ENCODE measurements at places on chromosomes 1 and 21.

- no peak for DNase-seq
Observed at GRCh38 chr1:224851848-224852261, 77.6 kb upstream of the DNAH14 start.

- DNase-seq = no peak
Observed at GRCh38 chr1:81695741-81696140, 105.0 kb upstream of the ADGRL2 start.

DNA sequence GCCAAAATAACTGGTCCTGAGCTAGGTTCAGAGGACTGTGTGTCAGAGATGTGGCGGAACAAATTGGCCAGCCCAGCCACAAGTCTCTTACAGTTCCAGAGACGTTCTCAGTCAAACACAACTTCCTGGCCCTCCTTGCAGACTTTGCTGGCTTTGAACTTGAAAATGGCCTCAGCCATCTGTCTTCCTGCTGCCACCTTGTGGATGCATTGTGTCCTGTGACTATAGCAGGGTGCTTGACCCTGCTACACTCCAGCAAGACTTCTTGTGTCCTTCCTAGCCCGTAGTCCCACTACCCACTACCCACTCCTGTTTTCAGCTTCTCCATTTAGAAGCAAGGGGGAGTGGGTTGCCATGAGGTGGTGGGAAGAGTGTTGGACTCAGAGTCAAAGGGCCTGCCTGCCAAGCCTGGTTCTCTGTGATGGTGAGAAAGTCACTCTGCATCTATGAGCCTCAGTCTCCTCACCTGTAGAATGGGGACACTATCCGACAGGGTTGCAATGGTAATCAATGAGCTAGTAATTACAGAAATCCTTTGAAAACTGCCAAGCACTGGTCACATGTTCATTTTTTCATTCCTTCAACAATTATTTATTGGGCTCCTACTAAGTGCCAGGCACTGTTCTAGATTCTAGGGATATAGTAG, 109.9 kb downstream of the IGSF21 start:
- no peak for DNase-seq

- DNase-seq = no peak
Observed at GRCh38 chr1:58824753-58825389, 41.0 kb upstream of the JUN start.

DNA sequence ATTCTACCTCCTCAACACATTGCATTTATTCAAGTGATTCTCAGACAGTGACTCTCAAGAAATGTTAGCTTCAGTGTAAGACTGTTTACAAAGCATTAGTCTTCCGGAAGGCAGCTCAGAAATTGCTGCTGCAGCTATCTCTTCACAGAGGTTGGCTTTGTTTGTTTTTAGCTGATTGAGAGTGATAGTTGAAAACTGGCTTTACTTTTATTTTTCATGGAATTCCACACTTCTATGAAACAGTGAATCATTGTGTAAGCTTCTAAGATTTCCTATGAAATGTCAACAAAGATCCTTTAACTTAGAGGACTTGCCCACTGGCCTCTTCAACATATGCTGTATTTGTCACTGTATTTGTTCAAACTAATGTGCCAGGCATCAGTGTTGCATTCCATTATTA, 121.3 kb downstream of the TNNI3K start:
- no peak for DNase-seq

DNA sequence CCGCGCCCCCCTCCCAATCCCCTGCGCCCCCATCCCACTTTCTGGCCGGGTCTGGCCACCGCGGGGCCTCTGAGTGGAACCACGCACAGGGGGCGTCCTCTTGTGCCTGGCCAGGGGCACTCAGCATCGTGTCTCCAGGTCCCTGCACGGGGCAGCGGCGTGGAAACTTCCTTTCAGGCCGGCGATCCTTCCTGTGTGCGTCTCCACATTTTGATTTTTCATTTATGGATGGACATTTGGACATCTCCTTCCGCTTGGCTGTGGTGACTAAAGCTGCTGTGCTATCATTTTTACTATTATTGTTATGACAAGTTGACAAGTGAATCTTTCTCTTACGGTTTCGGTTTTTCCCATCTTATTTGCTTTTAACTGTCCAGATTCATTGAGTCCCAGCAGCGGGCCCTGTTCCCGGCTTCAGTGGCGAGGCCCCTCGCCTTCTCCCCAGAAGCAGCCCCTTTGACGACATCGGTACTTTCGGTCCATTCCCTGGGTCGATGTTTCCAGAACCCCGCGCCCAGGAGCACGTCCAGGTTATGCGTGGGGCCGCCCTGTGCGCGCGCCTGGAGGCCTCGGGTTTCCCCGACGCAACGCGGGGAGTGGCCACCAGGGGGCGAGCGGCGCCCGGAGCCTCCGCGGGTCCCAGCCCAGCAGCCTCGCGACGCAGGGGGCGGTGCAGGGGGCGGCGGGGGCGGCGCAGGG, 12.4 kb upstream of the SLC19A1 start:
- peak; percentile 90 for DNase-seq

DNA sequence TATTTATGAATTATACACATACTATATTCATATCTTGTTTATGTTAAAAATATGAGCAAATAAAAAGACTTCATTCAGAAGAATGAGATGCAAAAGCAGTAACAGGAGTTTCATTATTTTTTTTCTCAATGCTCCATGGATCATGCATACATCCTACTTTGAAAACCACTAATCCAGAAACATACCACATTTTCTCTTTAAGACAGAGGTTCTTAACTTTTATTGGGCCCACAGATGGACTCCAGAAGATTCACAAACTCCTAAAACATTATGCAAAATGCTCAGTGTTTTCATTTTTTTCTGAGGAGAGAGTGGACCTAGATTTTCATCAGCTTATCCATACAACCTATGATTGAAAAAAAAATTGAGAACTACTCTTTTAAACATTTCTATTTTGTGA, 227.8 kb downstream of the DNM3 start:
- DNase-seq = no peak

DNA sequence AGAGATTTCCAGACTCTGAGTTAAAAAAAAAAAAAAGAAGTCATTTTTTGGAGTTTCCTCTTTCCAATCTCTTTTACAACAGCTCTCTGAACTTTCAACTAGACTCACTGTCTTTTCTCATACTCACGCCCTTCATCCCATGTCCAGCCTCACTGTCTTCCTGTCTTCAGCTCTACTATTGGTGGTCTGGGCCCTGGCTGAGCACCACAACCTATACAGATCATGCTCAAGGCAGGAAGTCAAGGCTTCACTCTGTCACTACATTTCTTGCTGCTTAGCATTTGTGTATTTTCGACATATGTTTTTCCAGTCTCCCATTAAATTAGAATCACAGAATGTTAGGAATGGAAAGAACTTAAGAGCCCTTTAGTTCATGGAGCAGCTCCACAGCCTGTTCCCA, 106.4 kb upstream of the PPP2R5A start:
- DNase-seq = no peak

DNA sequence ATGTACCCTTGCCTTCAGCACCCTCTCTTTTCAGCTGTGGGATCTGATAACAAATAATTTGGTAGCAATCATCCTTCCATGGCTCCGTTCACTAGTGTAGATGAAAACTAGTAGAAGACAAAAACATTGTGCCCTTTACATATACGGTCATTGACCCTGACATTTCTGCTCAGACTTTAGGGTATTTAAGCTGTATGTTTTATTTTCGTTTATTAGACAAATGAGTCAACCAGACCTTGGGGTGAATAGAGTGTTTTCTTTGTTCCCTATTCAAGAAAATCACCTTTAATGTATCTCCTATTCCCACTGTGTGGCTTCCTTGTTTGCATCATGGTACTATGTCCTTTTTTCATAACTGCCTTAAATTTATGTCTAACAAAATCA, 187.3 kb downstream of the VAV3 start:
- no peak for DNase-seq

DNA sequence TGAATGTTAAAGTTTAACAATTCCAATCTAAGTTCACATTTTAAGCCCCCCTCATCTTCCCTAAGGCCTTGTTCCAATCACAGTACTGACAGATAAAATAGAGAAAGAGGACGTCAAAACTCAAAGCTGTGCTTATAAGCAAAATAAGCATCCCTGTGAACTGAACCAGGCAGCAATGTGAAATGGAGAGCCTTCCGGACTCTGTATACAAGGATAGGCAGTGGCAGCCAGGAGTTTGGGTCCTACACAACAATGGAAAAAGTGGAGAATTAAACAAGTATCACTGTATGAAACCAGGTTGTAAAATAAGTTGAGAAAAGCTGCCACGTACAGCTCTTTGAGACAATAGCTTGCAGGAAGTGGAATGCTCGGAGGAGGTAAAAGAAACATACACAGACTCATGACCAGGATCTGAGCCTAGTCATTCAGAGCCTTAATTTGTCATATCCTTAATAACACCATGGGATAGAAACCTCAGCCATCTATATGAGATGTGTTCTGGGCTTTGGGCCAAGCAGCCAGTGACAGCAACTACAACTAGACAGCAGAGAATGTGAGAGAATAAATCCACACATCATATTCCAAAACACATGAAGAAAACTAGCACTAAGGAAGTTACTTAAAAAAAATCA, 55.2 kb upstream of the PALMD start:
- no peak for DNase-seq

DNA sequence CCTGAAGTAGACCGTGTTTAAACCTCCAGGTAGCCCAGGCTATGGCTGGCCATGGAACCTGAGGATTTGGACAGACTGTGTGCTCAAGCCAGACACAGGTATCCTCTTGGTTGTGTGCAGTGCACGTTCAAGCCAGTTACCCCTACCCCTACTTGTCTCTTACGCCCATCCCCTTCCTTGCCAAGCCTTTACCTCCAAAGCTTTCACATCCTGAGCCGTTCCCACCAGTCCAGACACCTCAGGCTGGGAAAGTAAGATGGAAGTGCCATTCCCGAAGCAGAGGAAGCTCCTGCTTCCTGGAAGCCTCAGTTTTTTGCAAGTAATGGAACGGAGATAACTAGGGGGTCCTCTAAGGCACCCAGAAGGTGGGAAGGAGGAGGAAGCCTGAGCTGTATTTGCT, 41.5 kb upstream of the HMGB4 start:
- DNase-seq = no peak

DNA sequence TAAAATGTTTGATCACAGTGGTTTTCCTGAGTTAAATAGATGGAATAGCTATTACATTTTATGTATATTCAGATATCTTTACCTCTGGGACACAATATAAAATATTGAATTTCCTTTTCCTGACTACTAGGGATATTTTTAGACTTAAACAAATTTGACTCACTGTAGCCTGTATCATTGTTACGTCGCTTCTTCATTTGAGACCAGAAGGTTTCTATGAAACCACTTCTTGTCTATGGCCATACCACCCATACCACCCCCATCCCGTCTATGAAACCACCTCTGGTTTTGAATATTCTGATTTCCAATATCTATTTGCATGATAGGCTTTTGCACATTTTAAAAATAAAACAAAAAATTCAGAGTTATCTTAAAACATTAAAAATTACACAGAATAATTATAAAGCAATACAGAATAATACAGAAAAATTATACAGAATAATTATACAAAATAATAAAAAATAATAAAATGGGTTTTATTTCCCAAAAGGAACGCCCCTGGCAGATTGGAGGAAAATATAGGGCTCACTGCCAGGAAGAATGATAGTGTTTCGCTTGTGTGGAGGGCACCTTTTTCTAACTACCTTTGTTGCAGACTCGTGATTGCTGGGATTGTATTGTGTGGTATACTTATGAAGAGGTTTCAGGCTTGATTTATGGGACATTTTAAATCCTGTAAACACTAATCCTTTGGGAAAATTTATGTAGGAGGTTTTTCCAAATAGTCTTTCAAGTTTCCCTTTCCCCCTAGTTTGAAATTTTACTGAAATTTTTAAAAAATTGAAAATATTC, 4.7 kb downstream of the SPEN start:
- no peak for DNase-seq

DNA sequence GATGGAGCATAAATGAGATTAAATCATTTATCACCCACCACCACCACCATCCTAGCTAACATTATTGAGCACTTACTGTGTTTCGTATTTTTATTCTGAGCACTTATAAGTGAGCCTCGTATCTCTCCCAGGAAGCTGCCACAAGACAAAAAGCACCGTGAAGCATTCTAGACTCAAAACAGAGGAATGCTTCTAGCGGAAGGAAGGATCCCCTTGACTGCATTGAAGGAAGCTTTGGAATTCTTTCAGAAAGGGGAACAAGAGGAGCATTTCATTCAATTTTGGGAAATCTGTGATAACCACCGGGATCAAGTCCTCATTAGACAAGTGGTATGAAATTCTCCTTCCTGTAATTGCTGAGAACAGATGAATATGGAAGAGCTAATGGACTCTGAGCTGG, 66.3 kb downstream of the PTPN14 start:
- no peak for DNase-seq

DNA sequence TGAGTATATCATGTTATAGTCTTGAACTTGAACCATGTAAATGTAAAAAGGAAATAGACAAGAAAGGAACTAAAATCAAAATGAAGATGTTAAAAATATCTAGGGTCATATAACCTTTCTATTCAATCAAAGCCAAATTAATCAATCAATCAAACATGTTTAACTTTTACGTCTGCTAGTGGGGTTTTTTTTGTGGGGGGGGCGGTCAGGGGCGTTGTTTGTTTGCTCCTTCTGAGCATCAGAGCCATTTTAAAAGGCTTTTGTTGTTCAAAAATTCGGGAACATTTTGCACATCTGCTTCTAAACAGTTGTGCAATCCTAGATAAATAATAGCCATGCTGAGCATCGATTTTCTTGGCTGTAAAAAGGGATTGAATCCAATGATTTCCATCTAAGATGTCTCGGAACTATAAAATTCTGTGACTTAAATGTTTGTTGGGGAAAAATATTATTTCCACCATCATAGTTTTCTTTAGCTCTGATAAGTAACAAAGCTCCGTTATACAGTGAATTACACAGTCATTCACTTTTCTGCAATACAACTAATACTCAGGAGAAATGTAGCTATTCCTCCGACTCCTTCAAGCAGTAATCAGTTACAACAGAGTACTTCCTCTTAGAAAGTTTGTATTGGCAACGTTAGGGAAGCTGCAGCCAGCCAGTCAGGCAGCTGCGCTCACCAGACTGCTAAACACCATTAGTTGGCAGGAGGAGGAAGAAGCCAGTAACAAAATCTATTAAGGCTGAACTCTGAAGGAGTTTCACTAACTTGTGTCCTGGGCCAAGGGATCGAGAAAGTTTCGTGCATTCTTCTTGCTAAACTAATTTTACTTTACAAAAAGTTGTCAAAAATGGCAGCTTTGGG, 2.2 kb downstream of the SPATA6 start:
- no peak for DNase-seq

- no peak for DNase-seq
Observed at GRCh38 chr1:113106910-113107309, 33.9 kb downstream of the LRIG2 start.

DNA sequence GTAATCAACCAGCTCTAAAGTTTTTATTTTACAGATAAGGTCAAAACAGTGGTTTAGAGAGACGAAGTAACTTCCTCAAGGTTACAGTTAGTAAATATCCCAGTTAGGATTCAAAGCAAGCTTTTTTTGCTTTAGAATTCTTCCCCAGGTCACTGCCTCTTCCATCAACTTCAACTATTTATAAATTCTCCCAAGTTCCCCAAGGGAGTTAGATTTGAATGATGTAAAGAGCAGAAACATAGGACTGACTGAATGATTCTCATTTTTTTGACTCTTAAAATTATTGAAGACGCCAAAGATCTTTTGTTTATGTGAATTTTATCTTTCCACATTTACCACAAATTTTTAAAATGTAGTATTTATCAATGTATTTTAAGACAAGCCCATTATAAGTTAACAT, 4.1 kb downstream of the POGZ start:
- no peak for DNase-seq

Measured in stimulated activated CD4-positive, alpha-beta T cell treated with anti-CD3 and anti-CD28 coated beads, Interleukin-1b, Interleukin-23, amount 100 ng/mL, for 1 hour (primary cell).